Stimulated activated CD4-positive, alpha-beta T cell treated with anti-CD3 and anti-CD28 coated beads, Interleukin-4, amount 100 ng/mL, for 4 hours (primary cell): ENCODE measurements at places on chromosomes 6 and 20.

DNA sequence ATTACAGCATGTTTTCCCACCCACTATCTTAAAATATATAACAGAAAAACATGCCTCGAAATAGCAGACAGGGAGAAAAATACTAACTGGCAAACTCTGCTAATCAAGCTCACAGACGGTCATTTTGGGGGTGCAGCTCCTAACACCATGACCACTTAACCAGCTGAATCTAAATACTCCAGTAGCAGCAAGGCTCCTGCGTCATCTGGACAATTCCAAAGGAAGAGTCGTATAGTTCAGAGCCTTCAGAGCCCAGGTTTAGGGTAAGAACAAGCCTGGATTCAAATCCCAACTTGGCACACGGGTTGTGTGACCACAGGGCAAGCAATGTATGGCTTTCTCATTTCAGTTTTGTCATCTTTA lies 81.3 kb upstream of the COL21A1 start:
- DNase-seq = no peak

DNA sequence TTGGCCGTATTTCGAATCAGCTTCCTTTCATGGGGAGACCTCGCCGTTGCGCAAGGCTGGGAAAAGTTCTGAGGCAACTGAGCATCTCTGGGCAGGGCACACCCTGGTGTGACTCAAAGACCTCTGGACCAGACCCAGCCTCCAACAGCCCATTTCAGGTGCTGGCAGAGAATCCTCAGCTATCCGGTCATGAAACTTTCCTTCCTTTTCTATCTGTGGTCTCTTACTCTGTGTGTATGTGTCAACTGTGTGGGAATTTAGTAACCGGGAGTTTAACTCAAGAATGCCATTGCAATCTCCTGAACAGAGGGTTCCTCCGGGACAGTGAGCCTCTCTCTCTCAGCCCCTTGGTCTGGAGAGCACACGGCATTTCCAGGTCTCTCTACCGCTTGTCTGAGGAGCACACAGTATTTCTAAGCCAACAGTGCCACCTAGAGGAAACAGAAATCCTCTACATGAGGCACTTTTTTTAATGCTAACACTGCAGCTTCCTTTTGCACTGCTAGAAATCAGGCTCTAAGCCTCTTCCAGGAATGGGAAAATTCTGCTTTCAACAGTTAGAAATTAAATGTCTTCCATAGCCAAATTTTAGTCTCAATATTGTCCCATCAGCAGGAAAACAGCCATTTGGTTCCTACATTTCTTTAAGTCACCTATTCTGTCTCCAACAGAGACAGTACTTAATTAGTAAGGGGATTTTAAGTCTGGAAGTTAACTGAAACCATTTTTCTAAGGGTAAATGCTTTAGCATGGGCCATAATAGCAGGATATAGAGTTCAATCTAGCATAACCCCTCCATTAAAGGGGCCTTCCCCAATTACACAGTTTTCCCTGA lies 32.7 kb downstream of the PLN start:
- DNase-seq = no peak

DNA sequence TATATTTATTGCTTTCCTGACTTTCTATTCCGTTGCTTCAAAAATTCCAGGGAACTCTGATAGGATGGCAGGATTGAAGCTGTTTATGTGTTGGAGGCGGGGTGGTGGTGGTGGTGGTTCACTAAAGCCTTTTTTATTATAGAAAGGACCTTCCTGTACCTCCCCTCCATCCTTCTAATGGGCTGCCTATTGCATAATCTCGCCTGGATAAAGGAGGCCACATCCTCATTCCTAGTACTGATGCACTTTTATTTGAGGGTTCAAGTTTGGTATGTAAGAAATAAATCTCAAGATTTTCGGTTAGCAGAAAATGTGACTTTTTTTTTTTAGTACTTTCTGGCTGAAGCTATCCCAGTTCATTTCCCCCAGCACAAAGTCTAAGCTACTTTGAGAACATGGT lies 18.7 kb upstream of the CTAGE9 start:
- no peak for DNase-seq

DNA sequence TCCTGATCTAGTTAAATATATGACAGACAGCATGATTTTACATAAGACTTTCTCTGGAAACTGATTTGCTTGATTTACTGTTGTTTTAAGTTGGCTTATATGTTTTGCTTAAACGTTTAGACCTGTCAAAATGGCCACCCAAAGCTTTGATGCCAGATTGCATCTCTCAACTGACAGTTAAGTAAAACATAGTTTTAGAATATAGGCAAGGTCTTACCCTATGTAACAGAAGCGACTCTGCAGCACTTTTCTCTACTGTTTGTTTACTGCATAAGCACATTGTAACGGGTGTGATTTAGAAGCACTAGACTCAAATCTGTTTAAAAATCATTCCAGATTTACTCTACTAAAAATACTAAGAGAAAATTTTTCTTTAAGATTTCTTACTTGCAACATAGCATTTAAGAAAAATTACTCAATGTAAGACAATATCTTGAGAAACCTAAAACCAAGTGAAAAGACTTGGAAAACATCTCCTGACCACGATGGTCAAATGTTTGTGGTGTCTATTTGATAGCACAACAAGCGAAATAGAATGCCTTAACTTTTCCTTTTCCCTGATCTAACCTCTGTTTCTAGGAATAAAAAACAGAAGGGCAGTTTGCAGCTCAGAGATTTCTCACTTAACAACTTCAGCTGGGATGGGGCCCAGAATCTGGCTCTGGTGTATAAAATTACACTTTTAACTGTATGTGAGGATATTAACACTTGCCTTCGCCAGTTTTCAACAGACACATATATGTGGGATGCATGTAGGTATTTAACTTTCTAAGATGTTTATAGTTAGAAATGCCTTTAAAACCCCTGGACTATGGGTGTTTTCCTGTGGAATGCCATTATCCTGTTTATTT lies 47.4 kb downstream of the AIG1 start:
- no peak for DNase-seq

DNA sequence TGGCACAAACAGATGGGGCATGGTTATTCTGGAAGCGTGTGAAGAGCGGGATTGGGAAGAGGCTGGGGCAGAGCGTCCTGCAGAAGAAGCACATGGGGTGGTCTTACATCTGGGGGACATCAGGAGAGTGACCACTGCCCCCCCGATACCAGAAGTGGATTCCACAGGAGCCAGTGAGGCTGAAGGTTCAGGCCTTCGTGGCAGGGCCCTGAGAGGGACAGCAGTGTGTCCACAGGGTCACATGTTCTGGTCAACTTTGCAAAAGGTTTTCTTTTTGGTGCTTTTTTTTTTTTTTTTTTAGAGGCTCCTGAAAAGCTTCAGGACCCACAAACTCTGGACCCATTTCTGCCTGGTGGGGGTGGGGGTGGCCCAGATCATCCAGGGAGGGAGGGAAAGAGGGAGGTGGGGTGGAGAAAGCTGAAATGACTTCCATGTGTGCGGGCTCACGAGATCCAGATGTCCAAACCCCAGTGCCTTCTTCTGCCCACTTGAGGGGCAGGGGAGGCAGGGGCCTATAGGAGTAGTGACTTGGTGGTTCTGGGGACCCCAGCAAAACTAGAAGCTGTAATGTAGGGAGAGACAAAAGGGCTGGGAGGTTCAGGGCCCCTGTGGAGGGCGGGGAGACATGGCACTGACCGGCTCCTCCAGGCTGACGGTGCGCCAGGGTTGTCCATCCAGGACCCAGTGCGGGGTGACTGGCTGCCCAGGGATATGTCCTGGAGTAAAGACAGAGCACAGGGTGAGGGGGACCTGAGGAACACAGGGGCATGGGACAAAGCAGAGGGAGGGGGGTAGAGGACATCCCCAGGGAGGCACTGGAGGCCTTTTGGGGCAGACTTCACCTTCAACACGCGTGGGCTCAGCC lies 2.7 kb downstream of the ADAM33 start:
- no peak for DNase-seq

- no peak for DNase-seq
Observed at GRCh38 chr6:108884211-108885059, 36.2 kb downstream of the ARMC2 start.

- no peak for DNase-seq
Observed at GRCh38 chr20:24353135-24353690, 116.2 kb upstream of the SYNDIG1 start.

GRCh38 chr6:37514837-37515236 lies 15.1 kb upstream of the CCDC167 start:
- no peak for DNase-seq

GRCh38 chr6:158868890-158869825 lies 50.0 kb upstream of the EZR start:
- peak; percentile 97 for DNase-seq

- no peak for DNase-seq
Observed at GRCh38 chr20:49540687-49541435, 27.1 kb downstream of the PTGIS start.

DNA sequence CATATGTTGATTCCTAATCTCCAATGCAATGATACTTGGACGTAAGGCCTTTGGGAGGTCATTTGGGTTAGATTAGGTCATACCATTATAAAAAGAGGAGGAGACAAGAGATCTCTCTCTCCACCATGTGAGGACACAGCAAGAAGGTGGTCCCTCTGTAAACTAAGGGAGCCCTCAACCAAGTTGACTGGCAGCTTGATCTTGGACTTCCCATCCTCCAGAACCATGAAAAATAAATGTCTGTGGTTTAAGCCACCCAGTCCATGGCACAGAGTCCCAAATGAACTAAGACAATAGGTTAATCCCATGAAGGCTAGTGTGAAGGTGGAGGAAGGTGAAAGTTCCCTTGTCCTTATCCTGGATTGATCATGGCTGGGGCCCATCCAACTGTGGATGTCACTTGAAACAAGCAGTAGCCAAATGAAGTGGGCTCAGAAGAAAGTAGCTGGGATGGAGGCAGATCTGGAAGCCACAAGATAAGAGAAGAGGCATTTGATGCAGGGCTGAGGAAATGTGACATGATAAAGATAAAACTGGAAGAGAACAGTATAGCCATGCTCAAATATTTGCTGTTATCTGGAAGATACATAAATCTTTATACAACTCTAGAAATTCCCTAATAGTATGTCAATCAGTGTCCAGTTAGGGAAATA lies 99.9 kb downstream of the BANF2 start:
- no peak for DNase-seq

- no peak for DNase-seq
Observed at GRCh38 chr20:37502654-37503053, 18.4 kb upstream of the NNAT start.

GRCh38 chr6:99138445-99138844 lies 190.7 kb upstream of the FBXL4 start:
- no peak for DNase-seq

- DNase-seq = no peak
Observed at GRCh38 chr6:146305951-146306350, 237.7 kb upstream of the RAB32 start.

DNA sequence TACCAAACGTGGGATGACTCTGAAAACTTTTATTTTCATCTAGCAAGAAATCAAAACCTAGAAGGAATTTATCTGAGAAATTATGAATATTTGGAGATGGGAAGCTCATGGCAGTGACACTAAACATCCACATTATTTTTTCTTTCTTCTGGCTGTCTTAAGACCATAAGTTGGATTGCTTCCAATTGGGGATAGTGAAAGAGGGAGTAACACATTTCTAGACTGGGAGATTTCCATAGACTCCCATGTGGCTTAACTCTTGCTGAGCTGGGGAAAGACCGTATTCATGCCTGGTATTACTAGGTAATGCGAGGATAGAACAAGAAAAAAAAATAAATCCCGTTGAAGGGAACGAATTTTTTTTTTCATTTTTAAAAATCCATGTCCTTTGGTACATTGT lies 120.0 kb downstream of the UTRN start:
- no peak for DNase-seq

DNA sequence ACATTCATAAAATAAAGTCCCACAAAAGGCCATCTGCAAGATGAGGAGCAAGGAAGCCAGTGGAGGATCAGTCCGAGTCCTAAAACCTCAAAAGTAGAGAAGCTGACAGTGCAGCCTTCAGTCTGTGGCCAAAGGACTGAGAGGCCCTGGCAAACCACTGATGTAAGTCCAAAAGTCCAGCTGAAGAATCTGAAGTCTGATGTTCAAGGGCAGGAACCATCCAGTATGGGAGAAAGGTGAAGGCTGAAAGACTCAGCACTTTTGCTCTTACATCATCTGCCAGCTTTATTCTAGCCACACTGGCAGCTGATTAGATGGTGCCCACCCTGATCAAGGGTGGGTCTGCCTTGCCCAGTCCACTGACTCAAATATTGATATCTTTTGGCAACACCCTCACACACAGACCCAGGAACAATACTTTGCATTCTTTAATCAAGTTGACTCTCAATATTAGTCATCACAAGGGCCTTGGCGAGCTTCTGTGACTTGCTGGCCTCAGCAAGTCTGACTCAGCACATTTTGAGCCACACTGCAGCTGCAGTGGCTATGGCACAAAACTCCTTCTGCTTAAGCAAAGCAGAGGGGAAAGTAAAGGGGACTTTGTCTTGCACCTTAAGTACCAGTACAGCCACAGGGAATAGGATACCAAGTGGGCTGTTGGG lies 1370.3 kb upstream of the CITED2 start:
- DNase-seq = no peak

GRCh38 chr20:46139908-46140482 lies 21.9 kb downstream of the CD40 start:
- DNase-seq = no peak

DNA sequence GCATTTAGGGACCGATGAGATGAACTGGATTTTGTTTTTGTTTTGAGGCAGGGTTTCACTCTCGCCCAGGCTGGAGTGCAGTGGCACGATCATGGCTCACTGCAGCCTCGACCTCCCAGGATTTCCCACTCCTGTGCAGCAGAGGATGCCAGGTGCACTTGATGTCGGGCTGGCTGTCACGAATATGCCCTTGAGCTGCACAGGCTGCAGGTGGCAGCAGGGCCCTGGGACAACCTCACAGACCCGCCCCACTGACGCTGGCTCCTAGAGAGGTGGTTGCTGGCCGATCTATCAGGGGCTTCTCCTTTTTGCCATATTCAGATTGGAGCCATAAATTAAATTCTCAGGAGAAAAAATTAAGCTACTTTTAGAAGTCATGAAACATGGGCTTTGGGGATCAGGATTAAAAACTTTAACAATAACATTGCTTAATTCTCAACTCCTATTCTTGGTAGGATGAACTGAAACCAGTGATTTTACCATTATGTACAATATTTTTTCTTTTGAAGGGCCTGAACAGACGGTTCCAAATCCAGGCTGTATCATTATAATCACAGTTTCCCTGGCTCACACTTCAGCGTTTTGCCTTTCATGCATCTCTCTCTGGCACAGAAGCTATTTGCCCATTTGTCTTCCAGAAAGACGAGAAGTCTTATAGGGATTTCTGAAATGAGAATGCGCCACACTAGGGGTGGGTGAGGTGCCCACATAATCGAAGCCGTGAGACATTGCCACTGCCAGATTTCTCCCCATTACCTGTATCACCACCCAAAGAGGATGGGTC lies 32.4 kb downstream of the NQO2 start:
- no peak for DNase-seq
